ENCODE measurements at places on chromosomes 6 and 20.

DNA sequence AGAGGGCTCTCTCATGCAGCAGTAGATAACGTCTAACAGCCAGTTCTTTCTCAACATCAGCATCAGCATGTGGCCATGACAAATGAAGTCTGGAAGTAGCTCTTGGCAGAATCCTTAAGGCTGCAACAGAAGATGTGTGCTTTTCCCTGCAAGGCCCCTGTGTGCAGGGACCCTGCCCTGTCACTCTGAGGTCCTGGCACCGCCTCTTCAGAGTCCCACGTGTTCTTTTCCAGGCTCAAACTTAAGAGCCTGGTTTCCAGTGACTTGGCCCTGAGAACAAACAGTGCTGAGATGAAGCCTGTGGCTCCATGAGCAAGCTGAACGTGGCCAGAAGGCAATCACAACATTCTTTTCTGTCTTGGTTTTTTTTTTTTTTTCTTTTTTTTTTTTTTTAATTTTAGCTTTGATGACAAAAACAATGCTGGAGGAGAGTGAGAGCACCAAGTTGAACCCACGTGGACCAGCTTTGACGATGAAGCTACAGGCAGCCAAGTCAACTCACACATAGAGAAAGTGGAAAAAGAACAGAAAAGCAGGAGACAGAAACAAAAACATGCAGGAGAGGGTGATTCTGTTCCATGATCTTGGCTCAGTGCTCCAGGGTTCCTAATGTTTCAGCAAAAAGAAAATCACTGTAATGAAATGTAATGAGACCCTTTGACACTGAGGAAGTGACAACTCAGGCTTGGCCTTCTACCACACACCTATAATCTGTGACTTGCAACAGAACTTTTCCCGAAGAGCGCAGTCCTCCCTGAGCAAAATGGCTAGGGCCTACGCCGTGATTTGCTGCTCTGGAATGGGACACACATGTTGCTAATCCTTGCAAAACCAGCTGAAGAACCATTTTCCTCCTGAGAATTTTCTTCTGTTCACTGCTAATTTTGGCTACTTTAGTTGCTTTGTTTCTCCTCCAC, 86.1 kb downstream of the FOXC1 start:
- no peak for DNase-seq

- no peak for DNase-seq
These were observed 87.1 kb downstream of the TRMT6 start for GRCh38 chr20:5863040-5863833.

- DNase-seq: no peak
These were observed 29.6 kb downstream of the RGS17 start for GRCh38 chr6:153101461-153101860.

GRCh38 chr20:42370075-42370474, 751.9 kb upstream of the CHD6 start:
- DNase-seq: no peak

GRCh38 chr20:33488201-33488600, 1.7 kb upstream of the CBFA2T2 start:
- no peak for DNase-seq

- DNase-seq: no peak
These were observed 33.1 kb downstream of the SCAF8 start for GRCh38 chr6:154766288-154766687.

DNA sequence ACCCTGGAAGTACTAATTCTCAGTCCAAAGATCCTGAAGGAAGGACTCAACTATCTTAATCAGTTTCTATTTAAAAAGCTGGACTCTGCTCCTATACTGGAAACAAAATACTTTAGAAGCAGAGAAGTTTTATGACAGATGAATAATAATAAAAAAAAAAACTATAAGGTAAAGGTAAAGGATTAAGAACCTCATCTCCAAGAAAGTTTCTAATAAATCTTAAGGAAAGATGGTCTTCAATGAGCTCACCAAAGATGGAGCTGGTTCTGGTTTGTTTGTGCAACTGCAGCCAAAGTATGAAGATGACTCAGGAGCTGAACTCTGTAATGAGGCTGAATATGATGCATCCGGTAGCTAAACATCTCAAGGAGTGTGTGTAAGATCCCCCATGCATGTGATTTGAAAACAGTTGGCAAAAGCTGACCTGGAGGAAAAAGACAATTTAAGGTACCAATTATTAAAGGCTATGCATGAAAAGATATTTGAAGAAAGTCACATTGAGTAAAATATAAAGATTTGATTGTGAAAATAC, 25.2 kb downstream of the MED23 start:
- no peak for DNase-seq

DNA sequence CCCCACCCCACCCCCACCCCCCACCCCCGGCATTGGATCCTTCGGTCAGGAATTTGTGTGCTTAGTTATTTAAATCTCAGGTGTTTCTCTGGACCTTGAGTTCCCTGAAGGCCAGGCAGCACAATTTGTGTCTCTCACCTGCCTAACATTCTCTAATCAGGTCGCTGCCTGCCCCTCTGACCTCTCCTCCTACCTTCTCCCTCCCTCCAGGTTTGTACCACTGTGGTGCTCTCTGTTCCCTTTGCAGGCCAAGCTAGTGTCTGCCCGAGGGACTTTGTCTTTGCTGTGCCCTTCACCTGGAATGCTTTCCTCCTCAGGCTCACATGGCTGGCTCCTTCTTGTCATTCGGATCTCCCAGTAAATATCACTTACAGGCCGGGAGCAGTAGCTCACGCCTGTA, 131.4 kb upstream of the SLC2A12 start:
- DNase-seq: no peak

GRCh38 chr20:63495167-63495720, 3.6 kb downstream of the EEF1A2 start:
- DNase-seq: no peak

DNA sequence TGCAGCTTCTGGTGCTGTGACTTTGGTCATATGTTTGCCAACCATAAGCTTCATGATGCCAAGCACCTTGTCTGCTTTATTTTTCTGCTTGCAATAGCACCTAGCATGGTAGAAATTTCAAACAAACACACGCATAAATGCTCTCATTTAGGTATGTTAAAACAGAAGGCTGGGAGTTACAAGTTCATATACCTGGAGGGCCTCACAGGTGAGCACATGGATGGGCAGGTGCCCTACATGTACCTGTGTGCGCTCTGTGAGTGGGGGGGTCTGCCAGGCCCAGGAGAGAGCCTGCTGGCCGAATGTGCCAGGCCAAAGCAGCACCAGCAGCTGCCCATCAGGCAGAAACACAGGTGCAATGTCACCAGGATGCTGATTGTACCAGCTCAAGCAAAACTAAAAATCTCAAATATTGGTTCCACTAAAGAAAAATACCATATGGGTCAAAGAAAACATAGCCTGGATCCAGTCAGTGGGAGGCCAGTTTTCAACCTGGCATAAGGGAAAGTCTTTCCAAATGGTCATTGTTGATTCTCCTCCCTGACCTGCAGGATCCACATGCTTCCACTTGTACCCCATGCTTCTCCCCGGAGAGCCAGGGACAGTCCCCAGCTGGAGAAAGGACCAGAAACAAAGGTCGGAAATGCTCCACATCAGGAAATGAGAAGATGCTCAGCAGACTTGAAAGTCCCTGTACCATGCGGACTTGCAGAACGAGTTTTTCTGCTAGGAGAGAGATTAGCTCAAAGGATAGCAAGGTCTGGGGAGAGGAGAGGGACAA, 7.2 kb upstream of the PFDN4 start:
- DNase-seq: no peak

DNA sequence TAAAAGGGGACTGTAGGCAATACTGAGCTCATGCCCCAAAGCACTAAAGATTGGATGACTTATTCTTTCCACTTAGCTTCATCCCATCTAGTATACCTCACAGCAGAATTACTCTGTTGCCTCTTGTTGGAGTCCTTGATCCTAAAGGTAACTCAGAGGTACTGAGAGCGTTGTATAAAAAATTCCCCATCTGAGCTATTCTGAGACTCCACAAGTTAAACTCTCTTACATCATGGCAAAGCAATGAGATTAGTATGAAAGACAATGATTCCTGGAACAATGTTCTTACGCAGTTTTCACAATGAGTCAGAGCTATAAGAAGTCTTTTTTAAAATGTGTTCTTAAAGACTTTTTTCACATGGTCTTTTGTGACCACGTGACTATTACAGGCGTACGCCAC, 370.1 kb downstream of the ADGRB3 start:
- no peak for DNase-seq

DNA sequence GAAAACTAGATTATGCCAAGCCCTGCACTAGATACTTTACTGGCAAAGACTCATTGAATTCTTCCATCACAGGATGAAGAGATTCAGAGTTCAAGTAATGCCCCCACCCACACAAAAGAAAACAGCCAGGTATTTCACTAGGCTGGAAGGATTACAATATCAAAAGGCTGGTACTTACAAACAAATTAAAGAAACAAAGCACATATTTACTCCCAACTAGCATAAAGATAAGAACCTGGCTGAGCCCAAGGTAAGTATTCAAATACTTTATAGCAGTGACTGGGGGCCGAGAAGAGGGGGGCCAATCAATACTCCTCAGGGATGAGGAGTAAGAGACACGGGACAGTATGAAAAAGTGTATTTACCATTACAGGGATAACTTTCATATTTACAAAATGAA, 3.7 kb downstream of the ACOT8 start:
- DNase-seq: no peak

- no peak for DNase-seq
These were observed 8.4 kb upstream of the GUCA1B start for GRCh38 chr6:42203183-42203582.

- DNase-seq: no peak
These were observed 54.9 kb downstream of the AKAP12 start for GRCh38 chr6:151294561-151295101.

DNA sequence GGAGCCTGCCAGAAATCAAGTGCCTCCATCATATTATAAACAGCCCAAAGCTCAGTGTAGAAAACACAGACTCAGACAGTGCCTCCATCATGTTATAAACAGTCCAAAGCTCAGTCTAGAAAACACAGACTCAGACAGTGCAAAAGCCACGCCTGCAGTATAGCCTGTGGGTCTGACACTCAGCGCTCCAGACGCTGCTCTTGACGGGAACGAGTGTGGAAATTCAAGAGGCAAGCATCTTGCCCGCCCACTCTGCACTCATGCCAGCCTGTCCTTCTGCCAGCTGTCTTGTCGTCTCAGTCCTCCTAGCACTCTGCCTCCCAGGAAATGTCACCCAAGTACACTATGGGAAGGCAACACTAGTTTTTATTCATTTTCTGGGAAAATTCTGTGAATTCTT, 274.2 kb upstream of the CDH4 start:
- DNase-seq: no peak

DNA sequence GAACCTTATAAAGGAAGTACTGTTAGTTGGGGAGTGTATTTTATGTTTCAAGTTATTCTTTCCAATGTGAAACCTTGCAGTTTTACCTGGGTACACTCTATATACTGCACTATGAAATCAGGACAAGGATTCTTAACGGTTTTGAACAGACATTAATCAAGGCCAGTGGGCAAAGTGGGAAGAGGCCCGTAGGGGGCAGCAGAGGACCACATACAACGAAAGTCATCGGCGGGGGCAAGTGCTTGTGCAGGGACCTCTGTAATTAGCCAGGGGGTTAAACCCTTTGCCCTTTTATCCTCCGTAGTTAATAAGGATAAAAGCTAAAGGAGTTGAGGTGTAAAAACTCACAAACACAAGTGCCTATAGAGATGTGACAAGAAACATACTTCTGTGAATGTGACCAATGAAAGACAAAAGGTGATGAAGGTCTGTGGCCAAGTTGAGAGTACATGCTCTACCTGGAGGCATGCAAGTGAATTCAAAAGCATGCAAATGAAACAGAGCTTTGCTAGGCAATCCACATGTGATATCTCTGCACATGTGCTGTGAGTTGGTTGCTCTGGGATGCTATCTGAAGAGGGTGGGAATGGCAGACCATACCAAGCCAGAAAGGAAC, 392.7 kb upstream of the MAN1A1 start:
- DNase-seq: peak; percentile 21

DNA sequence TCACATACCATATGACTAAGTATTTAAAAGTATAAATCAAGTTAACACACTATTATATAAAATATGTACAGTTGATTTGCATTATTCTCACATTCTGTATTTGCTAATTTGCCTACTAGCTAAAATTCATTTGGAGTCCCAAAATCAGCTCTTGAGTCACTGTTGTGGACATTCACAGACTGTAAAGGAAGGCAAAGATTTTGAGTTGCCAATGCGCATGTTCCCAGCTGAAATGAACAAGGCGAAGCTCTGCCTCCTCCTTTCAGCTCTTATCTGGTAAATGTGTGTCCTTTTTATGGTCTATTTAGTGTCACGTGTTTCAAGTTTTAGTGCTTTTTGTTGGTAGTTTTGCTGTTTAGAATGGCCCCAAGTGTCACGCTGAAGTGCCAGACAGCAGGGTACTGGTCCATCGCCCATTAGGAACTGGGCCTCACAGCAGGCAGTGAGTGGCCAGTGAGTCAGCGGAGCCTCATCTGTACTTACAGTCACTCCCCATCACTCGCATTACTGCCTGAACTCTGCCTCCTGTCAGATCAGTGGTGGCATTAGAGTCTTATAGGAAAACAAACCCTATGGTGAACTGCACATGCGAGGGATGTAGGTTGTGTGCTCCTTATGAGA, 87.2 kb upstream of the ADTRP start:
- no peak for DNase-seq

GRCh38 chr20:44720997-44721784, 6.0 kb downstream of the CCN5 start:
- no peak for DNase-seq

- DNase-seq: no peak
These were observed 55.5 kb downstream of the NCOA3 start for GRCh38 chr20:47557218-47557617.

Measured in GM13977 (cell line).